ENCODE measurements at places on chromosomes 3 and 15. TPM values are rescaled to one million over a fixed set of nuclear protein-coding genes. Genes with fewer than 3 reads are reported as not detected.

SNAP23 gene
- total RNA-seq, result 73.7 TPM

SST gene
- total RNA-seq, result not detected

GNAT1 gene
- not detected for total RNA-seq

CCR3 gene
- total RNA-seq, result not detected

GOLGA6L10 gene
- 3.1 TPM for total RNA-seq

GRCh38 chr15:77974098-77974414 is 103.5 kb downstream of the TBC1D2B start:
- no peak for DNase-seq

- no peak for DNase-seq
These were observed 25.9 kb downstream of the EXOG start for GRCh38 chr3:38522002-38522401.

GRCh38 chr3:171695426-171695825 is 114.9 kb downstream of the PLD1 start:
- DNase-seq, result no peak

GRCh38 chr3:131755380-131755779 is 252.6 kb upstream of the MRPL3 start:
- no peak for DNase-seq

GRCh38 chr15:100032358-100033085 is 299.3 kb upstream of the LYSMD4 start:
- no peak for DNase-seq

DNA sequence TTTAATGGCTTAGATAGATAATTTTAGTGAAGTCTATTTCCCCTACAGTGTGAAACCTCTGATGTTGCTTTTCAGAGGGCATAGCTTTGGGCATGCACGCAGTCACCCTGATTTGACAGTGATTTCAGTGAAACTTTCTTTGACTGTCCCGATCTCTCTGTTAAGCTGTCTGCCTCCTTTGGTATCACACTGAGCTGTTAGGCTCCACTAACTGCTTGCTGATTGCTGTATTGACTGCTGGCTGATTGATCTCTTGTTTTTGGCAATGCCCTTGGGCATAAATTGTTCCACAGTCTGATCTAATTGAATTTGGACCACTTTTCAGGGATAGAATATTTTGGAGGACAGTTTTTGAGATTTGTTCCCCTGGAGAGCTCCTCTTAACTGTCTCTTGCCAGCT is 68.5 kb upstream of the CCDC54 start:
- no peak for DNase-seq

DNA sequence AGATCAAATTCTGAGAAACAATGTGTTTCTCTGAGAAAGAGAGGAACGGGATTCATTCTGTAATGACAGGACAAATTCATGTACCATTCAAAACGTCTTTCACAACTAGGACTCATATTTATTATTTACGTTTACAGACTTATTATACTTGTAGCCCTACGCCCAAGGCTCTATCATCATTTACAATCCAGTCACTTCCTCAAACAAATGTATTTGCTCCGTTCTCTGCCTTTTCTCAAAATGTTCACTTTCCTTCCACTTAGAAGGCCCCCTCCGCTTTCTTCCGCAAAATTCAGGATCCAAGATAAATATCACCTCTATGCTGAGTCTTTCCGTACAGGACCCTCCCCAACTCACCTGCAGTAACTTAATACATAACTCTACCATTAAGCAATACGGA is 745 bp downstream of the RSL24D1 start:
- DNase-seq, result no peak

GRCh38 chr3:143885780-143886427 is 37.6 kb upstream of the SLC9A9 start:
- DNase-seq, result no peak

DNA sequence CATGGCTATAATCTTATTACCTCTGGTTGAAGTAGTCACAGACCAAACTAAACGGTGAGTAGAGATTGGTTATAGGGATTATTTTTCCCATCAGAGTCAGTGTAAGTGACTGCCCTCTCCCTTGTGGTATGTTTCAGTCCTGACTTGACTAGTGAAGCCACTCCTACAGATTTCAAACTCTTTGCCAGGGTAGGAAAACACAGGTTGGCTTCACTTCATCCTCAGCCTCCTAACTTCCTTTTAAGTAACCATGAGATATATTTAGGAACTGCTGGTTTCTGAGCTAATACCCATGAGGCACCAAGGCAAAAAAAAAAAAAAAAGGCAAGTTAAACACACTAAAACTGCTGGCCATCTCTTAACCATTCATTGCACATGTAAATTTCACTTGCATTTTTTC is 349.2 kb upstream of the MCTP2 start:
- DNase-seq, result no peak
